ENCODE measurements at places on chromosomes 11 and 22.
A peak's percentile ranks its signal among the peaks of the same experiment; 100 is the strongest.

GRCh38 chr11:23509023-23509422 is 648.7 kb upstream of the CCDC179 start:
- no peak for DNase-seq

DNA sequence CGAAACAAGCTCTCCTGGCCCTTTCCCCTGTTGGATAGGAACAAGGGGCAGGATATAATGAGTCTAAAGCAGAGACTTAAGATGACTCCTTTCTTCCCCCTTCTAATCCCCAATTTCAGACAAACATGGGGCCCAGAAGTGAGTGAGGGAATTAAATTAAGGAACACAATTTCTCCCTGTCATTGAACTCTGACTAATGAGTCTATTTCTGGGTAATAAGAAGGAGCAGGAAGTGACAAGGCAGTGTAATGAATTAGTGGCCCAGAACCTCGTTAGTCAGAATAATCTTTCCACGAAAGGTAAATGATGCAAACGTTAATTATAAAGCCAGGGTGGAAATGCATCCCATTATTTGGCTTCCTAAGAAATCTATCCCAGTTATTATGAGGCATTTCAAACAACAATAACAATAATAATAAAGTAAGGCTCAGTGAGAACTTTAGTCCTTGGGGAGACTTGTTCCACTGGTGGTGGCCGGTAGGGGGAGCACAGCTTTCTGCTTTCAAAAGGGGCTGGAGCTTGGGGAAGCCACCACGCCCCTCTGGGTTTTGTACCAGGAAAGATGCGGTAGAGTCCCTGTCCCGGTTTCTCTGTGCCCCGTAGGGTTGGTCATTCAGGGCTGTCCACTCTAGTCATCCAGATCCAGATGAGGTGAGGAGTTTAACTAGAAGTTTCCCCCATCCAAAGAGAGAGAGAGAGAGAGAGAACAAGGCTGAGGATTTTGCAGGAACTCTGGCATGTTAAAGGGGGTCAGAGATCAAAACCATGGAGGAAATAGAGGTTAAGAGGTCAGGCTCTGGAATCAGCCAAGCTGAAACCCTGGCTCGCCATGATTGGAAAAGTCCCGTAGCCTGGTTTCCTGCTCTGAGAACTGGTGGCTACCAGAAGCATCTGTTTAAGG is 298.3 kb downstream of the NTM start:
- DNase-seq: no peak

- no peak for DNase-seq
These were observed 32.5 kb upstream of the OR10D3 start for GRCh38 chr11:124150684-124151083.

DNA sequence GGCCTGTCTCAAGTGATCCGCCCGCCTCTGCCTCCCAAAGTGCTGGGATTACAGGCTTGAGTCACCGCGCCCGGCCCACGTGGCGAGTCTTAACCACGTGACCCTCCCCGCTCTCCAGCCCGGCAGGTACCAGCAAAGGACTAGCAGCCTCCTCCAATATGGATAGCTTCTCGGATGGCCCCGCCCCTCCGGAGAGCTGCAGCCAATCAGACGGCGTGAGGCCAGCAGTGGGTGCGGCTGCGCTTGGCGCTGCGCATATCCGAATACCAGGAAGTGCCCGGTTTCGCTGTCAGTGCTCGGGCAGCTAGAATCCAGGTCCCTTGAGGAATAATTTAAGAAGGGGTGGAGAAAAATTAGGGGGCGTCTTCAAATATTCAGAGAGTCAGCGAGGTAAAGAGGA is 14.7 kb upstream of the PISD start:
- DNase-seq: no peak

DNA sequence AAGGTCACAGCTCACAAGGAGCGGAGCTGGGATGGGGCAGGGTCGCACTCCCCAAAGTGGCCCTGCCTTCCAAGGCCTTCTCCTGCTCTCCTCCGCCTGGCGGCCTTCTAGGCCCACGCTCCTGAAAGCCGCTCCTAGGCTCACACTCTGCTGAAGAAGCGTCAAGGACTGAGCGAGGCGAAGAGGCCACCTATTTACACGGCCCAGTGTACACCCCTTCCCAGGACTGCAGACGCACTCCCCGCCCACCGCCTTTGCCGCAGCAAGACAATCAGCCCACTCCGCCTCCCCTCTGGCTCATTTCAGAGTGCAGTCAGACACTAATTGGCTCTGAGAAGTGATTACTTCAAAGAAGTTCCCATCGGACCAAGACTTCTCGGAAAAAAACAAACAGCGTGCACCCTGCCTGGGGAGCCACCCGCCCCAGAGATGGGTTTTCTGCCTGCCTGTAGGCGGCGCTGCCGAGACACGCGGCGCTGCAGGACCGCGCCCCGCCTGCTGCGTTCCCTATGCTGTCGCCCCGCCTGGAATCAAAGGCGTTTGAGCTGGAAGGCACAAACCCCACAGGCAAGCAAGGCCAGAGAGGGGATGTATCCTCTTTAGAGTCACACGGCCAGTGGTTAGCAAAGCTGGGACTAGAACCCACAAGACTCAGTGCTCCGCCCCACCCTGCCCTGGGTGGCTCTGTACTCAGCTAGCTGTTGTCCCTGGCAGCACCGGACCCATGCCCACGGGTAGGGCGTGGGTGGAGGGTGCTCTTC is 414.8 kb downstream of the BUD13 start:
- no peak for DNase-seq

GRCh38 chr11:2296913-2297622 is 4.7 kb downstream of the C11orf21 start:
- DNase-seq: no peak

- no peak for DNase-seq
These were observed 163.7 kb downstream of the DSCAML1 start for GRCh38 chr11:117633186-117633754.

DNA sequence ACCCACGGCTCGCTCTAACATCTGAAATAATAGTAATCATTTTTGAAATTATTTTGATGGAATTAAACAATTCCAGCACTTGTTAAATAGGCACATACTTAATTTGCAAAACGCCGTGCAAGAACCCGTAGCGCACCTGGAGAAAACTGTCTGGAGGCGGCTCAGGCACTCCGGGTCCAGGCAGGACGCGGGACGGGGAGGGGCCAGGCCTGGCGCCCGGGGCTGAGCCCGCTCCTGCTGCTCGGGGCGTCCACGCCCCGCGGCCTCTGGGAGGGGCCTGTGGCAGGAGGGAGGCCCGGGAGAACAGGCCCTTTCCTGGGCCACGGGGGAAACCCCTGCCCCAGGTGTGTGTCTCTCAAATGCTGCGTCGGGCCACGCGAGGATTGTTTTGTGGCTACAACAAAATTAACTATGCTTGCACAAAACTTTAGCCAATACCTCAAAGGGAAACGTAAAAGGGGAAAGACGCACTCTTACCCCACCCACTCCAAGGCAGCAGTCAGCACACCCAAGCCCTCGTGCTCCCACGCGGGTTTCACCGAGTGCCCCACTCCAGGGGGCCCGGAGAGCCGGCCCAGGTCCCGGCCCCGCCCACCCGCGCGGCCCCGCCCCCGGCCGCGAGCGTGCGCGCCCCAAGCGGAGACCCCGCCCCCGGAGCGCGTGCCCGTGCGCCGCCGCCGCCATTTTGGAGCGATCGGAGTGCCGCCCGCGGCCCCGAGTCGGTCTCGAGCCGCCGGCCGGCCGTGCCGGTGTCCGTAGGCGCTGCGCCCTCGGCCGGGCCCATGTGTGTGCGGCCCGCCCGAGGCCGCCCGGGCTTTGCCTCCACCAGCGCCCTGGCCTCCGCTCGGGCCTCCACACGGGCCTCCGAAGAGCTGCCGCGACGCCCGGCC is at the start of gene PPP6R2:
Gene PPP6R2 (plus strand): TSS at position 677 of the 890 bp plus-strand sequence. CDS start 50,582 bp downstream, outside the sequence.
- DNase-seq: no peak

GRCh38 chr11:14555818-14556217 is 35.6 kb upstream of the PSMA1 start:
- DNase-seq: no peak

GRCh38 chr11:9512370-9513019 is 51.7 kb downstream of the ZNF143 start:
- DNase-seq: no peak

DNA sequence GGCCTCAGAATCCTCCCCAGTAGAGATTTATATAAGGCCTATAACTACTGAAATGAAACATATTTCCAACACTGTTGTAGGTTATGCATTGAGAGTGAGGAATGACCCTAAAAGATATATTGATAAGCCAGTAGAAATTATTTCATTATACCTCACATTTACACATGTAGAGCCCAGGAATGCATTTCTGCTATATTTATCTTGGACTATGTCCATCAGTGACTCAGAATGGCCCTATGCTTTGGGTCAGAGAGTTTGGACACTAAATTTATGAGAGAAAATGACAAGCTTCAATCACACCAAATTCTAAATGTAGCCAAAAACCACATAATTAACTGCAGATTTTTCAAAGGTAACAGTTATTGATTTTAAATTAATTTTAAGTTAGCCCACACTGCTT is 761.9 kb downstream of the DLG2 start:
- DNase-seq: no peak

DNA sequence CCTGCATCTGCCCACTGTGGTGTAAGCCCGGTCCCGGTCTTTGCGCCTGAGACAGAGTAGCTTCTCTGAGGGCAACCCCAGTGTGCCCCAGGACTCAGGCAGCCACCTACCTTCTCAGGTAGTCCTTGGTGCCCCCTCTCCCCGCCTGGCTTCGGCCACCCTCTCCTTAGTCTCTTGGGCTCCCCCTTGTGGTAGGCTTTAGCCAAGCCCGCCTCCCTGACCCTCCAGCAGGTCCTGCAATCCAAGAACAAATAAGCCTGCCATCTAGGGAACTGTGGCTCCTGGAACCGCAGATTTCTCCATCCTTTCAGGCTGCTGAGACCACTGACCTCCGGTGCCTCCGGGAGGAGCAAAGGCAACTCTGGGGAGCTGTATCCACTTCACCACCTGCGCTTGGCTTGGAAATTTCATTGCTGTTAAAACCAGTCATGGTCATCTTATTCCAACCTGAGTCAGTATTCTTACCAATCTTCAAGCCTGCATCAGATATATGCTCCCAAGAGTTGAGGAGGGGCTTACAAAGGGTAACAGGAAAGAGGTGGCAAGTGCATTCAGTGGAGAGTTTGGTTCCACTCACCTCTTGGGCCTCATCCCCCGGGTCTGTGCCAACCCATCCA is 52.8 kb upstream of the TENM4 start:
- peak; percentile 21 for DNase-seq

- DNase-seq: no peak
These were observed 1598.5 kb downstream of the LRRC4C start for GRCh38 chr11:39860931-39861330.

DNA sequence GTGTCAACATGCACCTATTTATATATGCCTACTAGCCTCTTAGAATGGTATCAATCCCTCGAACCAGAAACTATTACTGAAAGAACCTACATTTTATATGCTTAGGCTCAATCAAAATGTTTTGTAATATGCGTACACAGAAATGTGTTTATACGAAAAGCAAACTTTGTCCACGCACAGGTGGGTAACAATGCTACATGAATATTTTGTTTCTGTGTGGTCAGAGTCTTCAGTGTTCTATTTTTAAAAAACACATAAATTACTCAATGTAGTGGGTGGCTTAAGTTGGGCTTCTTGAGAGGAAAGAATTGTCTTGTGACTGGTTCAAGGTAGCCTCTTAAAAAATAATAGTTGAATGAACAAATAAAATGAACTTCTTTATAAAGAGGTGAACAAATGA is 46.1 kb downstream of the SYTL2 start:
- DNase-seq: no peak

DNA sequence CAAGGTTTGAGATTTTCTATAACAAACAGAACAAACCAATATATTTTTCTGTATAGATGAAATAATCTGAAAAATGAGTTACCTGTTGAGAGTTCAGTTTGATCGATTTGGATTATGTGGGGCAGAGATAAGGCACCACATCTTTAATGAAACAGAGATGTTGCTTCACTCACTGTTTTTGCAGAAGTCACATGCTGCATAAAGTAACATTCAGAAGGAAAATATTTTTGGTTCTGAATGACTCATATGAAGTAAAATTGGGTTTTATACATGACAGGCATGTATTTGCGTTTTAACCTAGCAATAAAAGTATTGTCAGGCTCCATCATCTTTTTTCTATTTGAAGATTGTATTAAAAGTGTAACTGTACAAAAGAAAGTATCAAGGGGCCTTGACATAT is 77.8 kb downstream of the BBOX1 start:
- DNase-seq: no peak

- no peak for DNase-seq
These were observed 3.6 kb upstream of the ROBO3 start for GRCh38 chr11:124861670-124862069.

DNA sequence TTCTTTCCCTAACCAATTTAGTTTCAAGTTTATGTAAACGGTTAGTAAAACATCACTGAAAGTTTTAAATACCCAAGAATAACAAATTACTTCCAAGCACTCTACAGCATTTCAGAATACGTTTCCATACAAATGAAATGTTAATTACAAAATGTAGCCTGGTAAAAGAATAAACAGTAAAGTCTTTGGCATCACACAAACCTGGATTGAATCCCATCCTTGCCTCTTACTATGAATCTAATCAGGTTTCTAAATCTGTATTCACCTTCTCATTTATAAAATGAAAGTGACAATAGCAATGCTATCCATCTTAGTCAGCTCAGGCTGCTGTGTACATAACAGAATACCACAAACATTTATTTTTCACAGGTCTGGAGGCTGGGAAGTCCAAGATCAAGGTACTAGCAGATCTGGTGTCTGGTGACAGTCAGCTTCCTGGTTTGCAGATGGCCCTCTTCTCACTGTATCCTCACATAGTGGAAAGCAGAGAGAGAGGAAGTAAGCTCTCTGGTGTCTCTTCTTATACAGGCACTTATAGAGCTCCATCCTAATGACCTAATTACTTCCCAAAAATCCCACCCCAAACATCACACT is 19.2 kb downstream of the FAM168A start:
- DNase-seq: no peak

GRCh38 chr11:97937501-97937900 is 1083.2 kb upstream of the CNTN5 start:
- no peak for DNase-seq

DNA sequence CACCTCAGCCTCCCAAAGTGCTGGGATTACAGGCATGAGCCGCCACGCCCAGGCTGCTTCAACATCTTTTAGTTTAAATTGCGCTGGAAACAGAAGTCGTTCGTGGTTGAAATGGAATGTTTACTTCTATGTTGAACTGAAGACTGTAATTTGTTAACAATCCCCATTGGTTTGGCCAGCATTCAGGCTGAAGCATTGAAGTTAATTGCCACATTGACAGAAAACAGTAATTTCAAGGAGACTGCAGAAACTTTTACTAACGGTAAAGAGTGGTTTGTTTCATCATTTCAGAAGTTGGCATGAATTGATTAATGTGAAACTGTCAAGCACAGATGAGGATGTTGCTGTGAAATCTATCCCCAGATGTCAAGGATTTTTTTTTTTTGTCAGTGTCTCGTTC is 14.2 kb downstream of the AP5B1 start:
- DNase-seq: no peak

DNA sequence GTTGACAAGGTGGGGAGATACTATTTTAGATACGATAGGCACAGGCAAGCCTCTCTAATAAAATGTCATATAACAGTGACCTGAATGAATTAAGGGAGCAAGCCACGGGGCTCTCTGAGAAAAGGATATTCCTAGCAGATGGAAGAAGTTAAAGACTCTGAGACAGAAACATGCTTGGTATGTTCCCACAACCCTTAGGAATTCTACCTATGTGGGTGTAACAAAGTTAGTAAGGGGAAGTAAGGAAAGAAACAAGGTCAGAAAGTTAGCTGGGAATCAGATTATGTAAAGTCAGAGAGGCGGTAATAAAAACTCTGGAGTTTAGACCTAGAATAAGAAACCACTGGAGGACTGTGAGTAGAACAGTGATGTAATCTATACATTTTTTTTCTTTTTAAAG is 59.7 kb upstream of the GDPD4 start:
- no peak for DNase-seq

Data from NCI-H1417 treated with DMSO at 0.1 percent for 48 hours (cell line).